ENCODE measurements at places on chromosomes 2 and 18.

GRCh38 chr18:59837586-59837985, 62.2 kb upstream of the PMAIP1 start:
- DNase-seq = peak; percentile 15

- no peak for DNase-seq
Measured at GRCh38 chr2:168929031-168929430, 27.9 kb downstream of the G6PC2 start.

DNA sequence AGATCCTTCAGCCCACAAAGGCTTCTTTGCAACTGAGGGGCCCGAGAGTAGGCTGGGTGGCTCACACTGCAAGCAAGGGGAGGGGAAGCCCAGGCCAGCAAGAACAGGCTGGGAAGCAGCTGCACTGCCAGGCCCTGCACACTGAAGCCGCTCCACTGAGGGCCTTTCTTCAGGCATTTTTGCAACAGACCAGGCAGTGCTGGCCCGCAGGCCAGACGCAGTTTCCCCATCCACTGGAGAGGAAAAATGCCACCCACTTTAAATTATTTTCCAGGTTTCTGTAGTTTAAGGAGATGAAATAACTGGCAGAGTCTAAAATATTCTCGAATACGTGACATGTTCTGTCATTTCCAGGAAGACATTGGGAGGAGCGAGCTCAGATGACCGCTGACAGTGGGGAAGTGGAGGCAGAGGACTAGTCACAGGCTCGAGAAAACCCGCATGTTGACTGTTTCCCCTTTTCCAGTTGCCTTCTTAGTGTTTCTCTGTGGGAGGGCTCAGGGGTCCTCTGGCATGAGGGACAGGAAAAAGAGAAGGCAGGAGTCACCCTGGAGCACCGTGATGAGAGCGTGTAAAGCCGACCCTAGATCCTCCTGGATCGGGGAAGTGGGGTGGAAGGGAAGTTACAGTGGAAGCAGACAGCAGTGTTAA, 53.3 kb upstream of the B3GNT7 start:
- DNase-seq = no peak

- DNase-seq = no peak
Measured at GRCh38 chr2:163417596-163418337, 318.0 kb downstream of the FIGN start.

DNA sequence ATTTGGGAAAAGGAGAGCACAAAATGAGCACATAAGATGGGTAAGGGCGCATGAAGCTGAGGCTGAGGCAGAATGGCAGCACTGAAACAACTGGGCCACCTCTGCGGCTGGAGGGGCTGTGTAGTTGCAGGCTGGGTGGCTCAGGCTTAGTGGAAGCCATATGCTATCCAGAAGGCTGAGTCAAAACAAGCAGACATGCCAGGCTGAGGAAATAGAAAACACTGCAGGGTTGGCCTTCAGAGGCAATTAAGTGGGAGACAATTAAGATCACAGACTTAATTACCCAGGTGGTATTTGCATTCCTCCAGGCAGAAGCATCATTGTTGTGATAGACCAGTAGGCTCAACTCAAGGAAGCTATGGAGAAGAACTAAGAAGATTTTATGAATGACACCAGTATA, 11.4 kb upstream of the XPO1 start:
- DNase-seq = no peak

- no peak for DNase-seq
Measured at GRCh38 chr2:157290525-157290924, 33.0 kb downstream of the GALNT5 start.

DNA sequence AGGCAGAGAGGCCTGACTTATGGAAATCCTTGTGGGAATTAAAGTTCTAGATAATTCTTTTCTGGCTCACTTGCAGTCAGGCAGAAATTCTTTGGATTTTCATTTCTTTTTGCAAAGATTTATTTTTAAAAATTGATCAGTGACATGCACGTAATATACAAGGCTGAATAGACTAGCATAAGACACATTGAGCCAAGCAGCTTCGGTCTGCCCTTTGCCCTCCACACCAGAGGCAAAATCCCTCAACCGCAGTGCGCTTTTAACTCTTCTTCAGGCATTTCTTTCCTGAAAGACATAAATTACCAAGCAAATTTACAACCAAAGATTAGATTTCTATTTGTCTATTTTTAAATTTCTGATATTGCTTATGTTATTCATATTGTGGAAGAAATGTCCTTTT, 227.9 kb downstream of the LOXHD1 start:
- DNase-seq = no peak

DNA sequence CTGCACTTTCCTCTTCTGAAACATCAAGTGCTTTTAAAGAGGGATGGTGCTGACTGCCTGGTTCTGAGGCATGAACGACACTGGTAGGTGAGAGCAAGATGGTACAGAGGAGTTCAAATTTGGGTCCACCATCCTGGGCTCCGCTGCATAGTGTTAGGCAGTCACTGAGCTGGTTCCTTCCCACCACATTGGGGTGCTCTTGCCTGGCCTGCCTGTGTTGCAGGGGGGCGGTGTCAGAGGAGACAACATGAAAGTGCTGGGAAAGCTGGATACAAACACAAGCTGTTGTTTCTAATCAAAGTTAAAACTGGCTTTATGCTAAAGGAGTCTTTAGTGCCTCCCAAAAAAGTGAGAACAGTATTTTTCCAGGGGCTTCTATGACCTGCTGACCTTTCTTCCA, 258.1 kb downstream of the GBX2 start:
- no peak for DNase-seq

- no peak for DNase-seq
Measured at GRCh38 chr2:76928026-76928425, 594.1 kb downstream of the LRRTM4 start.

DNA sequence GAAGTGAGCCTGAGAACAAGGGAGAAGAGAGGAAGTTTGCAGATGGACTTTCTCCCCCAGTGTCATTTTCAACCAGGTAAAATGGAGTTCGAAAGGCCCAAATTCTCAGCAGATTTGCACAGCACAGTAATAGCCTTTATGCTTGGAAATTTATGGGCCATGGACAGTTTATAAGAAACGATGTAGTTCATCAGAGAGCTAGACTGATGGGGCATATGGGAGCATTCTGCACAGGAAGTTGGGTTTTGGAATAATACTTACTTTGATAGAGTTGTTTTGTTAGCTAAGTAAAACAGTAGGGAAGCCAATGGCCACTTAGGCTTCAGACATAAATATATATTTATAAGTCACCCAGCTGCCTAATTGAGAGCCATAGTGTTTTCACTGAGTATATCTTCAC, 169.4 kb downstream of the MEIS1 start:
- DNase-seq = no peak

GRCh38 chr2:227460070-227460485, 11.9 kb upstream of the AGFG1 start:
- DNase-seq = no peak

- no peak for DNase-seq
Measured at GRCh38 chr18:29882620-29883019, 1159.9 kb downstream of the DSC3 start.

- no peak for DNase-seq
Measured at GRCh38 chr2:157866202-157866601, 9.9 kb downstream of the ACVR1 start.

DNA sequence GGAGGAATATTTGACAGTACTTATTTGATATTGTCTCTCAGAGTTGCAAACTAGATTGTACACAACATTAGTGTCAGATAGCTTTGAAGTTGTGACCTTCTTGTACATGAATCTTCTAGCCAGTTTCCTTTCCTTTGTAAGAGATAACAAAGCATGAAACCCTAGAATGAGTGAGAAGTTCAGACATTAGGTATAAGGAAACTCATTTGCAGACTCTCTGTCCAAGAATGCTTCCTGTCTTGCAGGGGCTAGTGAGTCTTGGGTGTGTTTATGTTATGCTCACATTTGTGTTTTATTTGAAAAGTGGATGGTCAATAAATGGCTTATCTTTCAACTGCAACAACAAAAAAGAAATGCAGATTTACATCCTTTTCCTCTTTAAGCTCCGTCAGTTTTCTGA, 1.4 kb downstream of the BOD1L2 start:
- no peak for DNase-seq

DNA sequence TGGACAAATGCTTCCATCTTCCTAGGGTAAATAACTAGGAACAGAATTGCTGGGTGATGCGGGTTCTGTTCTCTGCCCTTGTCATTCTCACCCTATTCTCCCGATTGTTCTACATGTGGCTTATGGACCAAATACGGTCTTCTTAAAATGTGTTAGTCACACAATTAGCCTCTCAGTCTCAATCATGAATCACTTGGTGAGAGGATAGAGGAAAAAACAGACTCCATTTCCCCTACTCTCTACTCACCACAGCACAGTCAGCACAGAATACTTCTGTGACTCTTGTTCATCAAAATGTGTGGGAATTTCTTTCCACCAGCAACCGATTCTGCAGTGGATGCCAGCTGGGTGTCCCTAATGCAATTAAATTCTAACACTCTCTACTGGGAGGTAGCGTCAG, 125.2 kb downstream of the SH3BP4 start:
- no peak for DNase-seq

DNA sequence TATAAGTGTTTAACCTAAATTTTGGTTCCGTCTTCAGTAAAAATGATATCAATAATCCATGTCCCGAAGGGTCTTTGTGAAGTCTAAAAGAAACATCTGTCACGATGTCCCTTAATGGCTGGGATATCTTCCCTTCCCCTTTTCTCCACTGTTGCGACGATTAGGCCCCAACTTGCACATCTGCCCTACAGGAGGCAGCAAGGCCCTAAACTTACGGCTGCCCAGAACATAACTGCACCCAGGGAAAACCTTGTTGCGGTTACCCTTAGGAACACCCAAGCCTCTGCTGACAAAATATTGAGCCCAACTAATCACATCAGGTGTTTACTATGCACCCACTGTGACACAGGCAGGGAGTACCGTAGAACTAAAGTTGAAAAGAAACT, 1.3 kb upstream of the SMAD2 start:
- DNase-seq = no peak

DNA sequence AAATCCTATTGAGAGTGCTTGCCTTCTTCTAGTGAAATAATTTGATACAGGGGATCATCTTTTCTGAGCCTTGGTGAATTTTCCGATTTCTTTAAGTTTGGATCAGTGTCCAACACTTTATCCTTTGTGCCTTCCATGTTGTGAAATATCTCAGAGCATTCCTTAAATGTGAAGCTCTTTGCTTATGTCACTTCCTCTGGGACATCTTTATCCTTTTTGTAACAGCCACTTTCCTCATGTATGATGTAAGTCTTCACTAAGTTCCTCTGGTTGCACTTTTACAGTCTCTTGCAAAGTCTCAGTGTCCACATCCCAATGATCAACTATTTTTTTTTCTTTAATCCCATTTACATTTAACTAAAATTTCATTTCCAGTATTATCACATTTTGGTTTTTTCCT, 254.2 kb downstream of the EN1 start:
- no peak for DNase-seq

- no peak for DNase-seq
Measured at GRCh38 chr2:225773148-225773547, 373.6 kb downstream of the NYAP2 start.

- DNase-seq = no peak
Measured at GRCh38 chr2:234479465-234479864, 17.4 kb downstream of the ARL4C start.

- DNase-seq = no peak
Measured at GRCh38 chr2:151401149-151401548, 8.6 kb upstream of the RIF1 start.

DNA sequence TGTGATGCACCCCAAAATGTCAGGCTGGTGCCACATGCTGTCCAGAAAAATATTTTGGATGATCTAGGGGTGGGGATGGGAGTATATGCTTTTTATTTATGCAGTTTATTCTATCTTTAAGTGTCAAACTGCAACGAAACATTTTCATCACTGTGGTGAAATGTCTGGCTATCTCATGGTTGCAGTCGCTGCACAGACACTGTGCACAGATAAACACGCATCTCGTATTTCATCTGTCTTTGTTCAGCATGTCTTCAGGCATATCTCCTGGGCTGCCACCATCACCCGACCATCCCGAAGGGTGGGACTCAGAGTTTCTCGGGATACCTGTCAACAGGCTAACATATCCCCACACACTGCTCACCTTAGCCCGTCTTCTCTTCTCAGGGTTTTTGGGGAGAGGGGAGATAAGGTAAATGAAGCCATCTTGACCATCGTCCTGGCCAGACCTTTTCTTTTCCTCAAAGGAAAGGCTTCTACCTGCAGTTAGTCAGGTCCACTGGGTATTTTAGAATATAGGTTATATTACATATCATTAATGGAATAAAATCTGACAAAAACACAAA, 80.7 kb upstream of the NABP1 start:
- DNase-seq = no peak

DNA sequence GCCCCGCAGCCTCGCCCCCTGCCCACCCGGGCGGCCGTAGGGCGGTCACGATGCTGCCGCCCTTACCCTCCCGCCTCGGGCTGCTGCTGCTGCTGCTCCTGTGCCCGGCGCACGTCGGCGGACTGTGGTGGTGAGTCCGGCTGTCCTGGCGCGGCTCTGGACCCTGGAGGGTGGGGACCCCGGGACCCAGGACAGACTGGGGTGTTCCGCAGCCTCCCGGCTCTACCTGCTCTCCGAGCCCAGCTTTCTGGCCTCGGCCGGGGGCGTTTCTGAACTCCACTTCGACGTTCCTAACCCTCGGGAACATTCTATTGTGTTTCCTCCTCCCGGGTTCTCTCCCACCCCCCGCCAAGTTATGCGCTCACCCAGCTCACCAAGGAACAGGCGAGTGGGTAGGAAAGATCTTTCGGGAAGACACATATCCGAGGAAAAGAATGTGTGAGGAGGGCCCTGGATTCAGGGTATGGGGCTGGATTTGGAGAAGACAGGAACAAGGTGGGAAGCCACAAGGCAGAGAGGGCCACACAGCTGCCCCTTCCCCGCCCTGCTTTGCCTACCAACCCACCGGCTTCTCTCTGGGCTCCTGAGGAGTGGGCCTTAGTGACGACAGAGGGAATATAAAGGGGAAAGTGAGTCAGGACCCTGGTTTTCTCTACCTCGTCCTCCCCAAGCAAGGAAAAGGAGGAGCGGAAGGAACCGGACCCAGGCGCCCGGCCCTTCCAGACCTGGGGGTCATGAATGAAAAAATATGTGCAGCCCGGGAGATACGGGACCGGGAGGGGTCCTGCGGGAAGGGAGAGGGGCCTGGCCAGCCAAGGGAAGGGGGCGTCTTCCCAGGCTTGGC, 605 bp downstream of the WNT6 start:
- no peak for DNase-seq

GRCh38 chr18:51196118-51196810, 1.2 kb downstream of the MEX3C start:
- DNase-seq = no peak

DNA sequence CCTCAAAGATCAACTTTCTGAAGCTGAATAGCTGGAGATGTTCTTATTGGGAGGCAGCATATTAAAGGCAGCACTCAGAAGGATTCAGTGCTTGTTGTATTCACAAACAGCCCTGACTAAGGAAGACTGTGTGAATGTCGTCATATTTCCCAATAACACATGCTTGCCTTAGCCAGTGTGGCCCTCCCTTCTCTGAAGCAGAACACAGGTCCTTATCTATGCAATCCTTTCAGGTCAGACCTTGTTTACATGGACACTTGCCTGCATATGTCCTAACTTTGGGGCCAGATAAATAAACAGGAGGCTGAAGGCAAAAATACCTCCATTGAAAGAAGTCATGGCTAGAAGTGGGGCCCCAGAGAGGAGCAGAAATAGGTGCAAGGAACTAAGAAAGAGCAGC, 97.2 kb downstream of the SLC4A3 start:
- DNase-seq = no peak

- DNase-seq = no peak
Measured at GRCh38 chr18:28153485-28154065, 23.4 kb downstream of the CDH2 start.

GRCh38 chr18:12424252-12424651, 16.5 kb downstream of the PRELID3A start:
- DNase-seq = no peak

GRCh38 chr18:37871561-37871960, 306.0 kb upstream of the CELF4 start:
- DNase-seq = no peak

GRCh38 chr2:8633735-8634313, 48.0 kb upstream of the ID2 start:
- peak; percentile 81 for DNase-seq
